Panc1 (cell line): ENCODE measurements at places on chromosomes 7 and 10.

DNA sequence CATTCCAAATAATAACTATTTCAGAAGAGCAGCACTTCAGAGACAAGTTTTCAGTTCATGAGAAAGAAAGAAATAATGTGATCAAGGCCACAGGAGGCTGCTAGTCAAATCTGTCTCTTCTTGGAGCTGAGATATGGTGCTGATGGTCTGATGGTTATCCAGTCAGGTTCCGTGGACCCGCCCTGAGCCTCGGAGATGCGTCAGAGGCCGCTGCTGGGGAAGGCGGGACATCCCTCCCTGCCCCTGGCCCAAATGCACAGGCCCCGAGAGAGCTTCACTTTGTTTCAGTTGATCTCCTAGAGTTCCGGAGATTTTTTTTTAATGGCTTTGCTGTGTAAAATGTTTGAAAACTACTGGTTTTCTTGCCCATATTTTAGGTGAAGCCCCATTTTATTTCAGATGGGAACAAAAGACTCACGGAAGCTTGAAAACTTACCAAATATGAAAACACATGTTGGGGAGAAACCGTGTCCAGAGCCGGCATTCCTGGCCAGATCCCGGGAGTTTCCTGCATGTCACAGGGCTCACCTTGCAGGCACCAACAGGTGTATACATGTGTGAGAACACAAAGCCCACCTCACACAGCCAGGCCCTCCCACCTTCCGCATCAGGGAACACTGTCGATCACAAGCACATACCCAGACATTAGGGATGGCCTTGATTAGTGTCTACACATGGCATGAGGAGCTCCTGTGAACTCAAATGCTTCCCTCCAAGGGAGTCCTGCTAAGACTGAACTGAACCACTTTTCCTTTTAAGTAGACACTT is 499.0 kb downstream of the TCERG1L start:
- DNase-seq: no peak

GRCh38 chr7:105289704-105290103 is 99.0 kb downstream of the SRPK2 start:
- DNase-seq: no peak

DNA sequence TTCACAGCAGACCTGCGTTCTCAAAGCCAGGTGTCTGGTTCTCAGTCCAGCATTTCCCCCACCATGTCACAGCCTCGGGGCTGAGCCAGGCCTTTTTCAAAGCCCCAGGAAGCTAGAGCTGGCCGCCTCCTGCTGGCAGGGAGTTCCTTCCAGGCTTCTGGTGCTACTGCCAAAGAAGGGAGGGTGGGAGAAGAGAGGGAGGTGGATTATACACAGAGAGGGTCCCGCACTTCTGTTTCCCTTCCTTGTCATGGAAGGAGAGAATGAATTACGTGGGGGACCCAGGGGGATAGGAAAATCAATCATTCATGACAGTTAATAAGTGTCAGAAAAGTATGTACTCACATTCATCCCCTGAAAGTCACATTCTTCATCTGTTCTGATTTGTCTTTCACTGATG is 600 bp upstream of the LGI1 start:
- no peak for DNase-seq

DNA sequence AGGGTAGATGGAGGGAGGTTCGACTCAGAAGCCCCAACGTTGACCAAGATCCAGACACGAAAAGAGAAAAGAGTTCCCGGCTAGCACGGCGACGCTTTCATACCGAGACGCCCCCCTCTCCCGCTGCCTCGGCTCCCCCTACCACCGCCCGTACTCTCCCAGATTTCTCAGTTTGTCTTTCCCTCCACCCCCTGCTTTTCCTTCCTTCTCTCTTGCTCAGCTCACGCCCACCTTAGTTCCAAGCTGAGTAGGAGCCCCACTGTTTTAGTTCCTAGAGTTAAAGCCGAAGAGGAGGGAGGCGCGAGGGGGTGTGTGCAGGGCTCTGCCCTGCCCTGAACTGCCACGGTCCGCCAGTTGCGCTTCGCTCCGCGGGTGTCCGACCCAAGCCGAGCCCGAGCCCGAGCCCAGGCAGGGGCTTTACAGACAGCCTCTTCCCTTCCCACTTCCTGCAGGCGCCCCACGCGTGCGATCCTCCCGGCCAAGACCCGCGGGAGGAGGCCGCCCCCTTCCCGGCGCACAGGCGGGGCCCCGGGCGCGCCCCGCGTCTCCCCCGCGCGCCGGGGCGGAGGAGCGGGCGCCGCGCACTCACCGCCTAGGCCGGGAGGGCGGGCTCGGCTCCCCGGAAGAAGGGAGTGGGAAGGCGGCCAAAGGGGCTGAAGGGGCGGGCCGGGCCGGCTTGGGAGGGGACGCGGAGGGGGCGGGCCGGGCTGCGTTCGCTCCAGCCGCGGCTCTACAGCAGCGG is at the start of gene EPHB6:
EPHB6 (plus strand) TSS at position 705 of the 742 bp plus-strand sequence. CDS start 8,152 bp downstream, outside the sequence.
- DNase-seq: no peak

DNA sequence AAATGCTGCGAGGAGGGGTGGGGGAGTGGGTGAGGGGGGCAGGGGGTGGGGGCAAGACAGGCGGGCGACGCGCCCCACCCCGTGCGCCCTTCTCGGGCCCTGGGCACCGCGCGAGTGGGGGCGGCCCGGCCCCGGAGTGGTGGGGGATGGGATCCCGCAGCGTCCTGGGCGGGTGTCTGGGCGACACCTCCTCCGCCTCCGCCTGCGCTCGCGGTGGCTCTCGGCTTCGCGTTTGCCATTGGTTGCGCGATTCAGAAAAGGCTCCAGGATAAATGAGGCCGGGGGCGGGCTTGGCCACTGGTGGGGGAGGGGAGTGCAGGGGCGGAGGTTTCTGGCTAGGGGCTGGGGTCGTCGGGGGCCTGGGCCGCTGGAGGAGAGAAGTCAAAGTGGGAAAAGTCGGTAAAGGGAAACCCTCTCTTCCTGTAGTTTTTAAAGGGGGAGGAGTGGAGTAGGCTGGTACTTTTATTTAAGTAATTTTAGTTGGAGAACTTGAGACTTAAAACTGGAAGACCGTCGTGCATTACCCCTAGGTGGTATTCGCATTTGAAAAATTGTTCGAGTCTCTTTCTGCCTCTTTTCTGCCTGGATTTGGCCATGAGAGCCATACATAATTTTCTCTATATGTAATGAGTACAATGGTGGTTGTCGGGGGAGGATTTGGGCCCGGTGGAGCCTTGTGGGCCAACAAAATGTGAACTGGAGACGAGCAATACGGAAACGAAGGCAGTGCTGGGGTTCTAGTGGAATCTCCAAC is 992 bp upstream of the IGF2BP3 start:
- DNase-seq: no peak

- DNase-seq: no peak
Observed at GRCh38 chr10:121556918-121557573, 41.2 kb downstream of the FGFR2 start.

DNA sequence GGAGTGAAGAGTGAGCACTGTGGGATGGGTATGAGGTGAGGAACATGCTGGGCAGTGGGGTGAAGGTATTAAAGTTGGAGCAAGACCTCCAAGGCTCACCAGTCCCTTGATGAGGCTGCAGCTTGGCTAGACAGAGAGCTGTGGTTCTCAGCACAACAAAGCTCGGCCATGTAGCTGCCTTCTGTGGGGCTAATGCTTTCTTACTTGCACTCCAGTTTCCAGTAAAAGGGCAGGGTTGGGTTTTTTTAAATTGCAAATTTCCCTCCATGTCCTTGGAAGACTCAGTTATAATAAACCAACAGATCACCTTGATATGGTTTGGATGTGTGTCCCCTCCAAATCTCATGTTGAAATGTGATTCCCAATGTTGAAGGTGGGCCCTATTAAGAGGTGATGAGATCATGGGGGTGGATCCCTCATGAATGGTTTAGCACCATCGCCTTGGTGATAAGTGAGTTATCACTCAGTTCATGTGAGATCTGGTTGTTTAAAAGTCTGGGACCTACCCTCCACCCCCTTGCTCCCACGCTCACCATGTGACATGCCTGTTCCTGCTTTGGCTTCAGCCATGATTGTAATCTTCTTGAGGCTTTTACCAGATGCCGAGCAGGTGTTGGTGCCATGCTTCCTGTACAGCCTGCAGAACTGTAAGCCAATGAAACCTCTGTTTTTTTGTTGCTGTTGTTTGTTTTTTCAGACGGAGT is 55.9 kb downstream of the ATXN7L1 start:
- DNase-seq: no peak

DNA sequence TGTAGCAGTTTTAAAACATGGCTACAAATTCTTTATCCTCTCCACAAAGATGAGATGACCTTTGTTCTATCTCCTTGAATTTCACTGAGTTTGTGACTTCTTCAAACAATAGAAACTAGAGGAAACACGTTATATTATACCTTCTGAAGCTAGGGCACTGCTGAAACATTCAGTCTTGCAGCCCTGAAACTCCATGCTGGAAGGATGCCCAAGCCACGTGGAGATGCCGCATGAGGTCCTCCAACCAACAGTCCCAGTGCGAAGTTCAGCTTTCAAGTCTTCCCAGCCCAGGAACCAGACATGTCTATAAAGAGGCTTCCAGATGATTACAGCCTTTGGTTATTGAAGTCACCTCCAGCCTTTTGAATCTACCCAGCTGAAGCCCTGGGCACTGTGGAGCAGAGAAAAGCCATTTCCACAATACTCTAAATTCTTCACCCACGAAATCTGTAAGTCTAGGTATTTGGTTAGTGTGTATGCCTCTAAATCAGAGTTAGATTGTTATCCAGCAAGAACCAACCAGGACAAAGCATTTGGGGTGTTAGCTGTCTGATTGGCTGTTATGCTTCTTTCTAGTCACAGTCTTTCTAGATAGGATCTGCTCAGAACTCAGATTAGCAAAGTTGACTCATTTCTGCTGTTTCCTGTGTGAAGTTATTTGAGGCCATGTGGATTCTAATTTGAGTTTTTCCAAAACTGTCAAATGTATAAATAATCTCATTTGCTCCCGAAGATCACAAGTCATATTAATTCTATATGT is 186.5 kb upstream of the TMEM72 start:
- no peak for DNase-seq

DNA sequence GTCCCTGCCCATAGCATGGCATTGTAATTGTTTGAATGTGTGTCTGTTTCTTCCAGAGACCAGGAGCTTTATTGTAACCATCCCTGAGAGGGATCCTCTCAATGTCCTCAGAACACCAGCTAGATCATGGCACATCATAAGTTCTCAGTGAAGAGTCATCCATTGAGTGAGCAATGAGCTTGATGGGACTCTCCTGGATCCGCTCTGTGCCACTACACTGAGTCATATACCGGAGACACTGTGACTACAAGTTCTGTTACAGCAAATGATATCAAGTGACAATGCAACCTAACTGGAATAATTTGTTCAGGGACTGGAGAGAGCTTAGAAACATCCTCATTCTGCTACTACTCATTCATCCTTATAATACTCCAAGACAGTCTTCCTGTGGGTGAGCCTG is 25.1 kb downstream of the MRPS24 start:
- no peak for DNase-seq

- DNase-seq: no peak
Observed at GRCh38 chr10:94036766-94037033, 43.0 kb downstream of the PLCE1 start.

DNA sequence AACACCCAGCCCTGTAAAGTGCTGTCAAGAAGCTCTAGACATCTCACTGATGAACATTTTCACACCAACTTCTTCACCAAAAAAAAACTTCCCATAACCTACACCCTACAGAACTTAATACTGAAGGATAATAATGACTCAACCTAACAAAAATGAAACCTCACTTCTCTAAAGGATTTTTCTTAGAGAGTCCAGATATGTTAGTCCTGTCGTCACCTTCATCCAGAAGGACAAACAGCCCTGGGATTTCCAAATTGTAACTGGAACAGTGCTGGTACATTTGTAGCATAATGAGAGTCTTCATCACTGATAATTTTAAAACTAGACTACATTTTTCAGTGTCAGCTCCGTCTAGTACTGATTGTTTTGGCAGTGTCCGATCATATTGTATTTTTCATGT is 528.6 kb upstream of the CELF2 start:
- DNase-seq: no peak

- DNase-seq: no peak
Observed at GRCh38 chr7:2807845-2808772, 36.0 kb downstream of the GNA12 start.

DNA sequence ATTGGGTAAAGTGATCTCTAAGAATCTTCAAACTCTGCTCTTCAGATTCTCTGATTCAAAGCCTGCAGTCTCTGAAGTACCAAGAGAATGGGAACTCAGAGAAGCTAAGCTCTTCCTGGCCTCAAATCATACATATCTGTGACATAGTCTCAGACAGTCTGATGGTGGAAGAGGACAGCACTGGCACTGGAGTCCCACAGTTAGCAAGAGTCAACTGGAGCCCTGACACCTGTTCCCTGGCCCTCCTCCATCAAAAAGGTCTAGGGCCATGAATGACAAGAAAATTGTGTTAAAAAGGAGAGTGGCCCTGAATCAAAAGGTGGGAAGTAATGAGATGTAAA is 37.7 kb downstream of the PRSS2 start:
- no peak for DNase-seq

- DNase-seq: no peak
Observed at GRCh38 chr10:4453950-4454349, 372.1 kb upstream of the AKR1E2 start.

GRCh38 chr10:3764626-3765112 is 20.3 kb downstream of the KLF6 start:
- DNase-seq: no peak

DNA sequence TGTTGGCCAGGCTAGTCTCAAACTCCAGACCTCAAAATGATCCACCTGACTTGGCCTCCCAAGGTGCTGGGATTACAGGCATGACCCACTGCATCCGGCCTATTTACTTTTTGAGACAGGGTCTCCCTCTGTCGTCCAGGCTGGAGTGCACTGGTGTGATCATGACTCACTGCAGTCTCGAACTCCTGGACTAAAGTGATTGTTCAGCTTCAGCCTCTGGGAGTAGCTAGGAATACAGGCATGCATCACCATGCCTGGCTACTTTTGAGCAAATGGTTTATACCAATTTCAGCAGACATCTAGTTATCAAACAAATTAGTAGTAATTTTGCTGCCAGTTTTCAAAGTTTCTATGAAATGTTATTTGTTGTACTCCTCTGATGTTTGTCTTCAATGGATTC is 2.2 kb upstream of the WAC start:
- no peak for DNase-seq

- DNase-seq: no peak
Observed at GRCh38 chr7:133709036-133709880, 417.9 kb upstream of the LRGUK start.

DNA sequence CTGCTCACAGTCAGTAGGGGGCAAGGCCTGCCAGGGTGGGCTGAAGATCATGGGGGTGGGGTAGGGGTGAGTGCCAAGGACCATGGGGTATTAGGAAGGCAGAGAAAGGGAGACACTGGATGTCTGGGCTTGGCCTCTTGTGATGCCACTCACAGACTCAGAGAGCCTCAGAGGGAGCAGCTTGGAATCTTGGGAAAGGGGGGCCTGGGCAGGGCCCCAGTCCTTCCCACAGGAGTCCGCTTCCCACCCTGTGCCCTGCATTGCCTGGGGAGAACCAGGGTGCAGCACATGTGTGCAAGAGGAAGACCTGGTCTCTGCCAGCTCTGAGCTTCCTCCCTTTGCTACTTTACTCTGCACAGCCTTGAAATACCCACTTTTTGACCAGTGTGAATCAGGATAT is 4.3 kb downstream of the ADCY1 start:
- no peak for DNase-seq
